Cerebellar cortex (tissue), 1 donor: ENCODE measurements at places on chromosomes 16 and 17.
A peak's percentile ranks its signal among the peaks of the same experiment; 100 is the strongest.

GRCh38 chr16:6940968-6941367 is 391.7 kb upstream of the RBFOX1 start:
- DNase-seq = no peak

DNA sequence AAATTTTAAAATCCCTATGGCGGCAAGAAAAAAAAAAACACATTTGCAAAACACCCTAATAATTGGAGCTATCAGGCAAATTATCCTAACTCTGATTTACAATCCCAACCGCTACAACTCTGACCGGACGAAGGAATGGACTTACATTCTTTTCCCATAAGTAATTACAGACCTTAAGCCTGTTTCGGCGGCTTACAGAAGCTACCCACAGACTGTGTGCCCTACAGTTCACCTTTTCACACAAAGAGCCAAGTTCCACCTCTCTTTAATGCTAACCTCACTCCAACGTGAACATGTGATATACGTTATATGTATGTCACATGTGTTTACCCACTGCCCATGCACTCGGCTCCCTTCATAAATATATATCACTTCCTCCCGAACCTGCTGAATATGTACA is 8.7 kb upstream of the MEAK7 start:
- no peak for DNase-seq

DNA sequence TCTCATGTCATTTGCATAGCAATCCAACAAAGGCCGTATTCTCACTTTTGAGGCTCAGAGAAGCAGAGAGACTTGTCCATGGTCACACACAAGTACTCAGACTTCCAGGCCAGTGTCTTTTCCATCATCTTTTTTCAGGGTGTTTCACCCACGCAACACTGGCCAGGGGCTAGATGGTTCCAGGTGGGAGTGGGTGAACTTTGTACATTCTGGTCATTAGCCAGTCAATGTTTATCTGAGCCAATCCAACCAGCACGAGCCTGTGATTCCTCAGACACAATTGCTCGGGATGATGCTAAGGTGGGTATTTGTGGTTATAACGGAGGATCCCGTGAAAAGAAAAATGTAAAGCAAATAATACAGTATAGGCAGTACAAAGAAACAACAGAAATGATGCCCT is 56.3 kb downstream of the ZFHX3 start:
- DNase-seq = no peak

DNA sequence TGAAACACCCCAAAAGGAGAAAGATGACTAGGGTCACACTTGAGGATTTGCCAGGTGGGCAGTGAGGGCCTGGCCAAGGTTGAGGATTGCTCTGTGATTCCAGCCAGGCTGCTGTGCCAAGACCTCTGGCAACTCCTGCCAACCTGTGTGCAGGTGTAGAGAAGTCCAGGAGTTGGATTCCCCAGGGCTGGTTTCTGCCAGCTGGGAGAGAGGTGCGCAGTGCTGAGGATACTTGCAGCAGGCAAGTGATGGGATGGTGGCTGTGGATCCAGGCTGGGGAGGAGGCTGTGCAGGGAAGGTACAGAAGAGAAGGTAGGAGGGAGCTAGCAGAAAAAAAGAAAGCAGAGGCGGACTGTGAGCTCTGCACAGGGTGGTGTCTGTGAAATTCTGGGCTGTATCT is 6.6 kb downstream of the RIPOR1 start:
- DNase-seq = no peak

GRCh38 chr16:86050591-86051367 is 151.8 kb downstream of the IRF8 start:
- DNase-seq = no peak

GRCh38 chr17:5933430-5933829 is 136.7 kb upstream of the WSCD1 start:
- no peak for DNase-seq

- no peak for DNase-seq
Observed at GRCh38 chr17:49312722-49313121, 49.3 kb downstream of the ZNF652 start.

DNA sequence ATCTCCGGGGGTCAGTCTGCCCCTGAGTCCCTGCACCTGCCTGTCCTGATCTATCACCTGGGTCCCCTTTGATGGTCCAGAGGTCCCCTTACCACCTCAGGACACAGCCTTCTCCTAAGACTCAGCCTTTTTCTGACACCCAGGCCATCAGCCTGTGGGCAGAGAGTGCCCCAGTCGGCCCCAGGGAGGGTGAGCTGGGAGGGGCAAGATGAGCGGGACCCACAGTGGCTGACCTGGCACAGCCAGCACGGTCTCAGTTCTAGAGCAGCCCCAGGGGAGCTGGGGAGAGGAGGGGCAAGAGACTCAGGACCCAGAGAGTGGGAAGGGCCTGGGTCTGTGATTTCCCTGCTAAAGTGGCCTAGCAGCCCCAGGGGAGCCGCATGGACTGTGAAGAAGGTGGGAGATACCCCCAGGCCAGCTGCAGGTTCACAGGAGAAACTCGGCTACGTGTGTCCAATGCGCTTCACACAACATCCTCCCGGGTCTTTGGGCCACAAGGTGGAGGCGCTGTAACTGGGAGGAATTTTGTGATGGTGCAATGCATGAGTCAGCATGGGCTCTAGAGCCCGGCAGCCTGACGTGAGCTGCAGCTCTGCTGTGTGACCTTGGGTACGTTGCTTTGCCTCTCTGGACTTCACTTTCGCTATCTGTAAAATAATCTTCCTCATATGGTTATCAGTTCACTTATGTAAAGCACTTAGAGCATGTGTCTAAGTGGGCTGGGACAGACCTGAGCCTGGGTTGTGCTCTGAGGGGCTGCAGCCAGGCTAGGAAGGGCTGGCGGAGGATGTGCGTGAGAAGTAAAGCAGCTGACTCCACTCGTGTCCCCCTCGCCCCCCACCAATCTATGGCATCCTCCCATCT is 67.2 kb upstream of the LHX1 start:
- DNase-seq = no peak

GRCh38 chr17:7190276-7190917 is 11.2 kb upstream of the ASGR1 start:
- DNase-seq = no peak

DNA sequence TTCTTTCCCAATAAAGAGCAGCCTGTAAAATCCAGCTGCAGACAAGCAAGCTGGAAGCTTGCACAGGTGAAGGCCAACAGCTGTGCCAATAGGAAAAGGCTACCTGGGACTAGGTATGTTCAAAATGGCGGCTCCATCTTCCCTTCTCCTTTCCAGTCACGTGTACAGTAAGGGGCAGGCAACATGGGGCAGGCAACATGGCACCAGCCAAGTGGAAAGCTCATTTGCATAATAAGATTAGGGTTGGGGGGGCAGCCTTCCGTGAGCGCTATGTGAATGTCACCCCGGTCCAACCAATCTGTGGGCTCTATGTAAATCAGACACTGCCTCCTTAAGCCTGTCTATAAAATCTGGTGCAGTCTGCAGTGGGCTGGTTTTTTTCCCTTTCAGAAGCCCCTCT is 31.3 kb downstream of the TVP23A start:
- DNase-seq = peak; percentile 3
